ENCODE measurements at places on chromosomes 7 and 10.

DNA sequence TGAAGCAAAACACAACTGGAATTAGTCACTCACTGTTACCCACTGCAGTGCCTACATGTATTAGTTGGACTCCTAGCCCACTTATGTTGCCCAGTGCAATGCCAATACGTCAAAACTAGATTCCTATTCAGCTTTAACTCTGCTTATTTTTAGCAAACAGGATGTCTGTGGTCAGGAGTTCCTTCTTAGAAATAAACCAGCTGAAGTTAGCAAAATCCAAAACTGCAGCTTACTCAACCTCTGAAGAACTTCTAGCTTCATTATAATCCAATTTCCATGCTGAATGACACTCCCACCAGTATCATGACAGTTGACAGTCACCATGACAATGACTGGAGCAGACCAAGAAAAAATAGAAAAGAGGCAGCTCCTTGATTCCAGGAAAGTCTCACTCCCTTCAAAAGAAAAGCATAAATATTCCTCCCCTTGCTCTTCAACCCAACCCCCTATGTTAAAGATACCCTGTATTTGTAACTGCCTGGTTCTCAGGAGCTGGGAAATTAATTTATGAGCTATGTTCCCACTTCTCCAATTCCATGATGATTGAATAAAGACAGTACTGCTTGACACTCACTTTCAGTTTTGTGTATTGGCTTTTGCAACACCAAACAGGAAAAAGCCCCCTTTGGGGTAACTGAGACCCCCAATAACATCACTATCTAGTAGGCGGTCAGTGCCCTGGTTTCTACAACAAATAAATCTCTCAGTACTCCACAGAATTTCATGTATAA lies 327.4 kb downstream of the SORCS1 start:
- DNase-seq, result peak; percentile 6

- DNase-seq, result no peak
These were observed 11.5 kb downstream of the EBF3 start for GRCh38 chr10:129952378-129953118.

DNA sequence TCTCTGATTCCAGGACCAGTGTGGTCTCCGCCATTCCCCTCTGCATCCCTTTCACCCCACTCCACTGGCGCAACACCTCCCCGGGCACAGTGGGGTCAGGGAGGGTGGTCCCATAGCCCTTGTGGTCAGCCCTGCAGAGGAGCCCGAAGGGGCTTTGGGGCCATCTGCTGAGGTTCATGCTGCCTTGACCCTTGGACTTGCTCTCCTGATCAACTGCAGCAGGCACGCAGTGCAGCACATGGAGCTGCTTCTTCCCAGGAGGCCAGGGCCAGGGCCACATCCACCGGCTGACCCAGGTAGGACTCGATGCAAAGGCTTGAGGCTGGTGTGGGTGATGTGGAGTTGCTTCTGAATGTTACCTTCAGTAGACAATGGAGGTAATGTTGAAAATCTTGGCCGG lies 35.1 kb downstream of the PDIA4 start:
- no peak for DNase-seq

GRCh38 chr10:119541459-119542356 lies 811 bp downstream of the RGS10 start:
- DNase-seq, result no peak

- no peak for DNase-seq
These were observed 293.5 kb upstream of the GALNT17 start for GRCh38 chr7:70838292-70838907.

DNA sequence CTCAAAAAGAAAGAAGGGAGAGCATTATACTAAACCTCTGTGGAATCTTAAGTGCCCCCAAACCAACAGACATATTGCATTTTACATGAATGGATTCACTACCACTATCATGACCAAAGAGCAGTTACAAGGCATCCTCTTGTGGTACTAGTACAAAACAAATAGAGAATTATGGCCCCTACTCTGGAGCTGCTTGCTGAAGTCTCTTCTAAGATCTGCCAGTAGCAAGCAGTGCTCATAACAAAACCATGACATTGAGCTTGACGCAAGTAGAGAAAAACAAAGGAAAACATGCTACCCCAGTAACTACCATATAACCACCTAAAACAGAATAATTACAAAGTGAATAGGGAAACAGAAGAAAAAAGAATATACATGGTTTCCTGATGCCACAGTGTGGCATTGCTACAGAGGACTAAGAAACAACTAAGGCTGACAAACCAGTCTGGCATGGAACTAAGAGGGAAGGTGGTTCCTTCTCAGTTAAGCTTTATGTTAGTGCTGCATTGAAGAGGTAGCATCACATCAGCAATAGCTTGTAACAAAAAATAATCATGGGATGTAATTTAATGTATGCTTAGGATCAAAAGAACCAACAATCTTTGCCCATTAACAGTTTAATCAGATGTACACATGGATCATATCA lies 150.2 kb upstream of the AGR3 start:
- DNase-seq, result no peak

- DNase-seq, result no peak
These were observed 26.9 kb downstream of the IL2RA start for GRCh38 chr10:6035101-6035834.

- DNase-seq, result no peak
These were observed 99.9 kb upstream of the SKAP2 start for GRCh38 chr7:26964156-26964808.

DNA sequence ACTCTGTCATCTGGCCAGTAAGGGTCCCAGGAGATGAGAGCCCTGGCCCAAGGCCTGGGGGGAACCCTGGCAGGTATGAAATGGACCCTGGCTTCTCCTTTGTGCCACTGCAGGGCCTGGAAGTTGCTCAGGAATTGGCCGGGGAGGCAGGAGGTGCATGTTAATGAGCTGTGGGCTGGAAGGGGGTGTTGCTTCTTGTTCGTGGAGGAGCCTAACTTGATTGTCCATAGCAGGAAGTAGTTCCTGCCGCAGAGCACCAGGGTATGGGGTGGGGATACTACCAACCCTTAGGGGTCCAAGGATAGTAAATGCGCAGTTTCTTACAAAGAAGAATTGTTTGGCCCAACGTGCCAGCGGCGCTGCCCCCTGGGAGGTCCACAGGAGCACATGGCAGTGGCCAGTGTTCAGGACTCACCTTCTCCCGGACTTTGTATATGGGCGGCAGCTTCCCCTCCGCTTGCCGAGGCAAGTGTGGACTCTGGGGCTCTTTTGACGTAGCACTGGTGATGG lies 21.5 kb downstream of the TEX36 start:
- peak; percentile 5 for DNase-seq

GRCh38 chr7:80918909-80919721 lies at the start of gene SEMA3C:
SEMA3C (minus strand) TSS chr7:80919051; CDS start chr7:80916781, 2,270 bp downstream.
- DNase-seq, result peak; percentile 99

DNA sequence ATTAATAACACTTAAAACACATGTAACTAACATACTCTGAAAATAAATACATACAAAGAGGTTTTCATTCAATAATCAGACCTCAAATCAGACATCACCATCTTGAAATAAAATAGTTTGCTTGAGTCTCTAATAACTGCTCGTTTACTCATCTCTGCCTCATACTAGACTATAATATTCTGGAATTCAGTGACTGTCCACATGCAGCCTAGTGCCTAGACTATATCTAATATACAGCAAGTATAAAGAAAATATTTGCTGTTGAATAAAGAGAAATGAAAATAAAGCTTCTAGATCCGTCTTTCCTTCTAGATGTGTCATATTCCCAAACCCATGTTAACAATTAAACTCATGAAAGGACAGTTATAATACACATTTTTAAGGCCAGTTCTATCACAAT lies 236.3 kb upstream of the LRRN3 start:
- DNase-seq, result no peak

DNA sequence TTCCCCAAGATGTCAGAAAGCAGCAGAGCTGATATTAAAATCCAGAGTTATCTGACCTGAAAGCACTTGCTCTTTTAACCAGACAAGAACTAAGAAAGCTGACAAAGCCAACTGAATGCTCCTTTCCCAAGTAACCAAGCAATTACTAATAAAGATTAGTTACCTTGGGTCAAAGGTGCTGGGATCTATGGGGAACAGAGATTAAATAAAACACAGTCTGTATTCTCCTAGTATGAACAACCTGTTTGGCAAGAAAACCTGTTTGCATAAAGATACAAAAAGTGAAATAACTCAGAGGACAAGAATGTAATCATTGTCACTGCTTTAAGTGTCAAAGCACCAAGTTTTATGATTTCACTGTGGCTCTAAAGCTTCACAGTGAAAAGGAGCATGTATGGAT lies 35.7 kb downstream of the ITPRID1 start:
- DNase-seq, result no peak

DNA sequence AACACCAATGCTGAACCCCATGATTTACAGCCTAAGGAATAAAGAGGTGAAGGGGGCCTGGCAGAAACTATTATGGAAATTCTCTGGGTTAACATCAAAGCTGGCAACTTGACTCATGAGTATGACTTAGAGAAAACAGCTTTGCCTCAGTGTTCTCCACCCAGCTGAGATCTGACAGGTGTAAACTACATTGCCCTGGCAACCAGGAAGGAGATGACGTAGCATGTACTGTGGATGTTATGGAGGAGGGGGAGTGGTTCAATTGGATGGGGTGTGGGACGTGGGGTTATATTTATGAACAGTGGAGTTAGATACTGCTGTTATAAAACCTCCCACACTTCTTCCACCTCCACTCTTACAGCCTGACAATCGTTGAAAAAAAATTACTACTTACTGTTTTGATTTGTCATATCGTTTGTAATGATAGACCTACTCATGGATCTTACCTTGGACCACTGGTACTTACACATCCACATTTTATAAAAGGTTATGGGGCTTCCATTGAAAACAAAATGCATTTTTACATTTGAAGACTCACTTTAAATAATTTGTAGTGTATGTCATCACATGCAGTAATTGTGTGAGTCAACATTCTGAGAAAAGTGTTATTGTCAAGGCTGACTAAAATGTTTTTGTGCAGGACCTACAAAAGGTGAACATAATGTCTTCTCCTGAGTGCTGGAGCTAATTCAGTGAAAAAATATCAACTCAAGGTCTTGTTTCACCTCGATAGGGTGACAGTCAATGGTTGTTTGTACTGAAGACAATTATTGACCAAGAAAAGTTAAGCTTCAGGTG lies 6.4 kb downstream of the OR2F1 start:
- DNase-seq, result no peak

DNA sequence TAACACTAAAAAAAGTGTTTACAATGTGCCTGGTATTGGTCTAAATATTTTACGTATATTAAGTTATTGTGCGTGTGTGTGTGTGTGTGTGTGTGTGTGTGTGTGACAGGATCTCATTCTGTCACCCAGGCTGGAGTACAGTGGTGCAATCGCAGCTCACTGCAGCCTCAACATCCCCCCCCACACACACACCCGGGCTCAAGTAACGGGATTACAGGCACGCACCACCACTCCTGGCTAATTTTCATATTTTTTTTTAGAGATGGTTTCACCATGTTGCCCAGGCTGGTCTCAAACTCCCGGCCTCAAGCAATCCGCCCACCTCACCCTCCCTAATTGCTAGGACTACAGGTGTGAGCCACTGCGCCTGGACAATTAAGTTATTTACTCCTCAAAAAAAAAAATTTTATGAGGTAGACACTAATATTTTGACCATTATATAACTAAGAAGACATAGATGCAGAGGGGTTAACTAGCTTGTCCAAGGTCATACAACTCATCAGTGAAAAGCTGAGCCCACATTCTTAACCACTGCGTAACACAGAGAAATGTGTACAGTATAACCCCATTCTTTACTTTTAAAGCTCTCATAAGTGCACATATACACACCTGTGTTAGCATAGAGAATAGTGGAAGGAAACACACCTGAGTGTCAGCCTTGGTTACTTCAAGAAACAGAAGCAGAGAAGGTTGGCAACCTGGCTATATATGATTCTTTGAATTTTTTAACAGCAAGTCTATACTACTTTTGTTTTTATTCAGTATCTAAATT lies 35.0 kb downstream of the DNAJC12 start:
- DNase-seq, result no peak
